ENCODE measurements at places on chromosomes 16 and 17. TPM values are rescaled to one million over a fixed set of nuclear protein-coding genes. Genes with fewer than 3 reads are reported as not detected.

DNA sequence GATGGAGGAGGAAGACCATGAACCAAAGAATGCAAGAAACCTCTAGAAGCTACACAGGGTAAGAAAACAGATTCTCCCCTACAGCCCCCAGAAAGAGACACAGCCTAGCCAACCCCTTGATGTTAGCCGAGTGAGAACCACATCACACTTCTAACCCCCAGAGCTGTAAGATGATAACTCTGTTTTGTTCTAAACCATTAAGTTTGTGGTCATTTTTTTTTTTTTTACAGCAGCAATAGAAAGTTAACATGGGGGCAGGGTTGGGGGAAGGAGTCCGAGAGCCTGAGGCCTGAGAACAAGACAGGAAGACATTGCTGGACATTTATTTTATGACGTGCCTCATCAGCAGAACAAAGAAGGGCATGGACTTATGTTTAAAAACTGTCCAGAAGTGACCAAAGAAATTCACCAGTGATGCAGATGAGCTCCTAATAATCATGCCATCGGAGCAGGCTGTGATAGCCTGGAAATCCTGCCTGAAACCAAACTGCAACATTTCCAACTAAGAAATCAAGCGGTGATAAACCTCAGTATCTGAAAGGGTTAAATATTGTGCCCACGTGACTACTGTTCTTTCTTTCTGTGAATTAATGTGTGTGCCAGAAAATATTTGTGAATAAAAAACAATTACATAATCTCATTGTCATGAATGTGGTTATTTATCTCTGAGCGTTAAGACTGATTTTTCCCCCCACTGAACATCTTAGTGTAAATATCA is 1.1 kb downstream of the ABCA9 start:
- no peaks in the 10 kb centered on the region for H3K36me3 ChIP-seq
- H3K4me3 ChIP-seq, result no peak overlapping the region
- DNase-seq, result no peak
- H3K27me3 ChIP-seq, result no peaks in the 10 kb centered on the region
- peaks cover 11% of the 10 kb centered on the region for H3K4me1 ChIP-seq

DHX58 gene
- 6.4 TPM for total RNA-seq

- no peaks in the 10 kb centered on the region for H3K27me3 ChIP-seq
- no peaks in the 10 kb centered on the region for H3K36me3 ChIP-seq
Observed at GRCh38 chr16:66135421-66135831, 231.1 kb upstream of the CDH5 start.

DNA sequence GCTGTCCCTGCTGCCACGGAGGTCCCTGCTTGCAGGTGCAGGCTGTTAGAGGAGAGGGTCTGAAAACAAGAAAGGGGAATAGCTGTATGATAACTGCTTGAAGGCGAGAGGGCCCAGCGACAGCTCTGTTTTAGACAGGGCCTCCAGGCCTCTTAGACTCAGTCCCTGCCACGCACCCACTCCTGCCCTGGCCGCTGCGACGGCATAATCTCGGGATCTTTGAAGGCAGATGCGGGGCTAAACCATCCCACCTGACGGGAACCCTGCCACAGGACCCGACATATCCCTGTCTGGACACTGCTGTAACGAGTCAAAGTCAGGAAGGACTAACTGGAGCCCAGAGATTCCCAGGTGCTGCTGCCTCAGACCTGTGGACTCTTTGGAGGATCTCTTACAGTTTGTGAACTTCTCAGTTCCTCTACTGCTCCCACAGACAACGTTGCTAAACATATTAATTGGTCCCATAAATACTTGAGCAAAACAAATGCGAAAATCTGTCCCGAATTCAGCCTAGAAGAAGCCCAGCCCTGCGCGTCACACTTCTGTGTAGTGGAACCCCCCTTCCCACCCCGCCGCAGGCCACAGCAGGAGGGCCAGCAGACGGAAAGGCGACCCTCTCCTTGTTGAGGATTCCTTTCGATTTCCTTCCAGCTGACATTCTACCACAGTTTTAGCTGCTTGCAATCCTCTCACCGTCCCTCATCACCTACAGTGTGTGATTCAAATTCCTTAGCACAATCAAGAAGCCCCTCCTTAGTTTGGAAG is 998 bp upstream of the TMEM11 start:
- H3K4me3 ChIP-seq, result peak overlapping the region; percentile 86
- H3K36me3 ChIP-seq, result no peaks in the 10 kb centered on the region
- peak overlapping the region; percentile 77 for H3K27ac ChIP-seq

DNA sequence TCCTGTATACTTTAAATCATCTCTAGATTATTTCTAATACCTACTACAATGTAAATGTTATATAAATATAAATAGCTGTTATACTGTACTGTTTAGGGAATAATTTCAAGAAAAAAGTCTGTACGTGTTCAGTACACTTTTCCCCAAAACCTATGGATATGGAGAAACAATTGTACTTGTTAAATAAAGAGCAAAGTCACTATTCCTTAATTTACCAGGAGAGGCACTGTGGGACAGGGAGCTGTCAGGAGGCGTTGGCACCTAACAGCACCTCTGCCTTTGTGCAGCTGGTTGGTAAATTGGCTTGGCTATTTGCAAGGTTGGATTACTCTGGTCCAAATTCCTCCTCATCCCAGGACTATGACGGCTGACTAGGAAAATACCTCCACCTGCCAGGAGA is 28.0 kb downstream of the CRHR1 start:
- H3K4me1 ChIP-seq, result no peaks in the 10 kb centered on the region
- H3K4me3 ChIP-seq, result no peak overlapping the region
- H3K27ac ChIP-seq, result no peak overlapping the region
- H3K36me3 ChIP-seq, result no peaks in the 10 kb centered on the region
- DNase-seq, result no peak
- H3K27me3 ChIP-seq, result no peaks in the 10 kb centered on the region
